ENCODE measurements at places on chromosomes 6 and 20. TPM values are rescaled to one million over a fixed set of nuclear protein-coding genes. Genes with fewer than 3 reads are reported as not detected.

The WFDC8 gene
- polyA plus RNA-seq: 0.30 TPM

The GPX5 gene
- polyA plus RNA-seq: not detected

The GGTLC1 gene
- not detected for polyA plus RNA-seq

The SLC35D3 gene
- 0.71 TPM for polyA plus RNA-seq

The KCNQ2 gene
- 155 TPM for polyA plus RNA-seq

The SLC35F1 gene
- 54.5 TPM for polyA plus RNA-seq

The FHL5 gene
- 0.83 TPM for polyA plus RNA-seq

The FAM83C gene
- not detected for polyA plus RNA-seq

The RPS10 gene
- 871 TPM for polyA plus RNA-seq

The RNASET2 gene
- 51.7 TPM for polyA plus RNA-seq

The AGER gene
- 22.1 TPM for polyA plus RNA-seq

The BTNL2 gene
- 0.67 TPM for polyA plus RNA-seq

The ADNP gene
- polyA plus RNA-seq: 88.4 TPM
